ENCODE measurements at places on chromosomes 13 and 19.
A peak's percentile ranks its signal among the peaks of the same experiment; 100 is the strongest.

GRCh38 chr13:113137691-113138298 lies 15.2 kb downstream of the F10 start:
- DNase-seq = no peak

DNA sequence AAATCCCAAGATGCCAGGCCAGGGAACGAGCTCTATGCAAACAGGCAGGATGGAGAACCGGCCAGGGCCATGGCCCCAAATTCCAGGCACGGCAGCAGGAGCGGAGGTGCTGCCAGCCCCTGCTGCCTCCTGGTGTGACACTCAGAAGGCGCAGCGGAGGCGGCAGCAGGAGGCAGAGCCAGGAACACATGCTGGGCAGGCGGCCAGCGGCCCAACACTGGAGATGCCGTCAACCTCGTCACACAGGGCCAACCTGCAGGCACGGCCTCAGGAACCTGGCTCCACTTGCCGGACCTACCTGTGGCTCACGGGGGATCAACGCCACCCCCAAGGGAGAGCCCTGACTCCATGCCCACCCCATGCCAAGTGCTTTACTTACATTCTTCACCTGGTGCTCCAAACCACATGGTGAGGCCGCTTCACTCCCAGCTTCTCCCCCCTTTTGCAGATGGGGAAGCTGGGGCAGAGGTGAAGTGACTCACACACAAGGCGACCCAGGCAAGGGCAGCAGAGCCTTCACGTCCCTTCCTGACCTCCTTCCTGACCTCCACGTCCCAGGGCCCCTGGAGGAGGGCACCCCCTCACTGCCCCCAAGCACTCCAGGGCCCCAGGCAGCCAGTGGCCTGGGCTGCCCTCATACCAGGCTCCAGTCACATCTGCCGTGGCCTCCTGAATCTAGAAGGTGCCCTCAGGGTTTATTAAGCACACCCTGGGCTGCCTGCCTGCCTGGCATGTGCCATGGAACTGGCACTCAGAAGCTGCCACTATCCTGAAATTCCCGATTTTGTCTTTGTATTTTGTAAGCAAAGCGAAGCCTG lies 43.5 kb downstream of the GGACT start:
- no peak for DNase-seq

DNA sequence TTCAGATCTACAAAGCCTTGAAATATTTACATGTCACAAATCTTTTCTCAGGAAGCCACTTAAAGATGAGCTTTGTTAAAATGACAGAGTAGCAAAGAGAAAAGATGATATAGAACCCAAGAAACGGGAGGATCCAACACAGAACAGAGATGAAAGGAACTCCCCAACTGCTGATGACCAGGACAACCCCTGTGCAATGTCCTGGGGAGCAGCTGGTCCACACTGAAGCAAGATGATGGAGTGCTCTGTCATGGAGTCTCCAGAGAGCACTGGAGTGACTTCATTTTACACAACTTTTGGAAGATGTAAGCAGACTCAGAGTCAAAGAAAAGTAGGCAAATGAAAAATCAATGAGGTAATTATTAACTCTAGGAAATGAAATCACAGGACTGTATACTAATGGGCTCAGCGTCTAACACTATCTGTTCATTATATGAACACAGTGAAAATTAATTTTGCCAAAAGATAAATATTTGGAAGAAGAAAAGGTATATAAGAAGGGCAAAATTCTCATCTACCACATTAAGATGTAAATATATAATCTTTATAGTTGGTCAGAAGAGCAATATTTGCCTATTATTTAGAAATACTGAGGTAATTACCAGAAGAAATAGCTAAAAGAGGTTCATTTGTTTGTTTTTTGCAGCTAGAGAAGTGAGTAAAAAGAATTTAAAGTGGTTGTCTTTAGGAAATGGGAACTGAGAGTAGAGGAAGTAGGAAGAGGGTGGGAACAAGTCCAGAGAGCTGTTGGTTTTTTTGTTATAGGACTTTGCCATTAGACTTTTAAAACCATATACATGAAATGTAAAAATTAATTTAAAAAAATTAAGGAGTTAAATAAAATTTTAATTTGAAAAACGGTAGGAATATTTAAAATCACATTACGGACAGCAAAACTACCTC lies 30.5 kb downstream of the MTRF1 start:
- DNase-seq = no peak

DNA sequence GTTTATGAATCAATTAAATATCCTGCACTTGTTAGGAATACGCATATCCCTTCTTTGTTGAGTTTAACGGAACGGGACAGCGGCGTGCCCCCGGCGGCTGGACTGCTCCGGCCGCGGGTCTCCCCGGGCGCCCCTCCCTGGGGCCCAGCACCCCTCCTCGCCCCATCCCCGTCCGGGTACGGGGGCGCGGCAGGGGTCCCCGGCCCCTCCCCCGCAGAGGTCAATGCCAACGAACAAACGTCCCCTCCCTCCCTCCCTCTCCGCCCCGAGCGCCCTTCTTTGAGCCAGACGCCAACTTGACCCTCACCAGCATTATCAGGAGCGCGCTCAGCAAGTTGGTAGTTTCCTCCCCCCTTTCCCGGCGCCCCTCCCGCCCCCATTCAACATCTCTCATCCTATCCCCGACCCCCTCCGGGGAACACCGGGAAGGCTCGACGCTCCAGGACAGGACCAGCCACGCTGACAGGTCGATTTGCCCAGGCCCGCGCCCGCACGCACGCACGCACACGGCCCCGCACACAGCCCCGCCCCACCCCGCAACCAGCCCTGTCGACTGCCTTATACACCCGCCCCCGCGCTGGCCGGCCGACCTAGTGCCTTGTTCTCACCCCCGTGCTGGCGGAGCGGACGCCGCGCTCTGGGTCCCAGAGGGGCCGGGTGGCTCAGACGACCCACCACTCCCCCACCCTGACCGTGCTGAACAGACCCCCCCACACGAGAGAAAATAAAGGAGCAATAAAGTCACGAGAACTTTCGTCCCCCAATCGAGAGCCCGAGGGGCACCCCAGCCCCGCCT lies 5.0 kb downstream of the LYL1 start:
- DNase-seq = no peak

GRCh38 chr13:100540621-100541020 lies 48.0 kb downstream of the GGACT start:
- DNase-seq = no peak

DNA sequence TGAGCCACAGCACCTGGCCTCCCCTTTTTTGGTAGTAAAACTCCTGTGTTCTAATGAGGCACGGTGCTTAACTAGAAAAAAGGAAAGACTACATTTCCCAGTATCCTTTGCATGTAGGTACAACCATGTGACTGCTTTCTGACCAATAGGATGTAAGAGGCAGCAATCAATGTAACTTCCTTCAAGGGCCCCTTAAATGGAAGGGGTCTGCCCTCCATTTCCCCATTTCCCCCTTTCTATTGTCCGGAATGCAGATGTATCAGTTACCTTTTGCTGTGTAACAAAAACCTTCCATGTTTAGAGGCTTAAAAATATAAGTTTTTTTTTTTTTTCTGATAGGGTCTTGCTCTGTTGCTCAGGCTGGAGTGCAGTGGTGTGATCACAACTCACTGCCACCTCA lies 2.2 kb downstream of the GPR32 start:
- DNase-seq = no peak

- DNase-seq = peak; percentile 51
These were observed 2.8 kb downstream of the ZIC5 start for GRCh38 chr13:99968521-99969452.

GRCh38 chr19:55504252-55504603 lies 16.0 kb downstream of the SSC5D start:
- no peak for DNase-seq

GRCh38 chr19:52138983-52139251 lies 821 bp downstream of the ZNF616 start:
- no peak for DNase-seq

DNA sequence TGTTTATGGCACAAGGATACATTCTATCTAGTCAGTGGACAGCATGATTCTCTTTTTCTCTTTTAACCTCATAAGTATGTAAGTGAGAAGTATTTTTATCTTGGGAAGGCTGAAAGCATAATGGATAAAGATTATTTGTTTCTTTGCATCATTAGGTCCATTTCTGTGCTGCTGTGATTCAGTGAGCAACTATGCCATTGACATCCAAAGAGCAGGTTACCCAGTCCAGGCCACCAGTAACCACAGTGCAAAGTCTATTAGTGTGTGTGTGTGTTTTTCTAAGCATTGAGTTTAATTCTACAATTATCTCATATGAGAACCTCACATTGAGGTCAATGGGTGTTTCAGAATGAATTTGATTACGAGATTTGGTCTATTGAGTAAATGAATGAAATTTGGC lies 158.8 kb upstream of the DACH1 start:
- DNase-seq = no peak

DNA sequence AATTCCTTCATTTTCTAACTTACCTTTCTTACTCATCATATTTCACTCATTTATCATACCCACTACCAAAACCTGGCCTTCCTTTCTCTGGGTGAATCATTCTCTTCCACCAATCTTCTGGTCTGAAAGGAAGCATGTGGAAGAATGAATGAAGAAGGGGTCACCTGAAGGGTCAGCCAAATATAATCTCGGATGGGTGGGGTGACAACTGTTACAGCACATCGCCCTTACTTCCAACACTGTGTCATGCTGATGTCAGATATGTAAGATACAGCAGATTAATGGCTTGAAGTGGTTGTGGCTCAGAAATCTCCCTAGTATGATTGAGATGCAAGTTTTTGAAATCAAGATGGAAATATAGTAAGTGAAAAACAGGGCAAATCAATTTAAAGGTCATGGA lies 401.7 kb upstream of the HTR2A start:
- DNase-seq = no peak

DNA sequence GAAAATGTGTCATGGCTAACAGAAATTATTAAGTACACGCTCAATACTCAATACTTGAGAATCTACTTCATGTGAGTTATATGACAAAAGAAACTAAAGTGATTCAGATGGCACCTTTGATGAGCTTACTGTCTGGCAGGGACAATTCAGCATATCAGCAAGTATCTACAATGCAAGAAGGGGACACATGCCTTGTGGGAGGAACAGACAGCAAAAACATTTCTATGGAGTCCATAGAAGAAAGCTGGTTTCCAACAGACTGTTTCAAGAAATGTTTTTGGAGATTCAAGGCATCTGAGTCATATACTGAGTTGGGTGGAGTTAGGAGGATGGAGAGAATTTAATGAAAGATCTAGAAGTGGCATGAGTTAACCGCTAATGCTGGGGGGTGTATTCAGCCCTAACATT lies 54.7 kb downstream of the MBNL2 start:
- DNase-seq = no peak

- DNase-seq = no peak
These were observed 108.3 kb downstream of the SLITRK5 start for GRCh38 chr13:87779426-87779825.

- no peak for DNase-seq
These were observed 20.1 kb upstream of the MRI1 start for GRCh38 chr19:13744174-13744573.

DNA sequence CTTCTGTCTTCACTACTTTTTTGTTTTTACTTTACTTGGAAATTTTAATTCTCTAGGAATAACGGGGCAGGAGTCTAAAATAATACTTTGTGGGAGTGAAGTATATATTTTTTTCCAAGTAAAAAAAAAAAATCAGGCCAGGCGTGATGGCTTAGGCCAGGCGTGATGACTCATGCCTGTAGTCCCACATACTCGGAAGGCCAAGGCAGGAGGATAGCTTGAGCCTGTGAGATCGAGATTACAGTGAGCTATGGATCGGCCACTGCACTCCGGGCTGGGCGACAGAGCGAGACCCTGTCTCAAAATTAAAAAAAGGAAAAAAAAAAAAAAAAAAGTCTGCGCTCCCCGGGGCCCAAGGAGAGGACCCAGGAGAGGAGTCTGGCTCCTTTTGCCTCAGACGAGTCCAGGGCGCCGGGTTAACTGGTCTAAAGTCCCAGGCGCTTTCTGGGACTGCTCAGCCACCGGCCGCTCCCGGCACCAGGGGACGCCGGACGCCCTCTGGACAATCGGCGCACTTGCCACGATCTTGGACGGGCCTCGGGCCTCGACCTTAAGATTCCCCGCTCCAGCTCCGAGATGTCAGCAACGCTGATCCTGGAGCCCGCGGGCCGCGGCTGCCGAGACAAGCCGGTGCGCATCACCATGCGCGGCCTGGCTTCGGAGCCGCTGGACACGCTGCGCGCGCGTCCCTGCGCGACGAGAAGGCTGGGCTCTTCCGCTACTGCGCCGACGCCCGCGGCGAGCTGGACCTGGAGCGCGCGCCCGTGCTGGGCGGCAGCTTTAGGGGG lies 2.7 kb upstream of the ZFP82 start:
- no peak for DNase-seq

DNA sequence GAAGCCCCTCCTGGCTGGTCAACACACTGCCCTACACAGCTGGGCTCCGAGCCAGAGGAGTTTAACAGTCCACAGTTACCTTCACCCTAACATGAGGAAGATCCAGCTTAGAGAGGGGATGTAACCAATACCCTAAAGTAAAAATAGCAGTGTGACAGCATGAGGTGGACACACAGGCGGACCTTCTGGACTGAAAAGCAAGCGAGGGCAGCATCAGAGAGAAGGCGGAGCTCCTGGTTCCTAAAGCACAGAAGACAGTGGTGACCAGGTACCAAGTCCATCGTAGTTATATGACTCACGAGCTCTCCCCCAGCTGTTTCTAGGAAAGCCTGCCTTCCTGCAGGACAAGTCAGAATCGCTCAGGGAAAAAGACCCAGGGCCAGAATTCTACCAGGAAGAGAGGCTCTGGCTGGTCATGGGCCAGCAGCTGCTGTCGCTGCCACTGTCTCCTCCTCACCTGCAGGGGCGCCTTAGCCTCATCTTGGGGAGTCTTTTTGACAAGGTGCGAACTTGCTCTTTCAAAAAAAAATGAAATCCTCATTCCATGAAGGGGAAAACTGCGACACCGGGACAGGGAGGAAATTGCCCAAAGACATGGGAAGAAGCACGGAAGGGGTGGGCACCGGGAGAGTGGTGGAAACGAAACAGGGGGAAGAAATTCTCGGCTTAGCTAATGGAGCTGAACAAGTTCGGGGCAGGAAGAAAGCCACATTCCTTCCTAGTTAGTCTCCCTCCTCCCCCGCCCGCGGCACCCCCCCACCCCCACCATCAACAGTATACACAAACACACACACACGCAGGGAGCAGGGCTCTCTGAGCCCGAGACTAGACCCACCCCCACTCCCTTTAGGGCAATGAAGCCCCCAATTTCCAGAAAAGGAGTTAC lies 1.7 kb downstream of the ELL start:
- DNase-seq = peak; percentile 52

DNA sequence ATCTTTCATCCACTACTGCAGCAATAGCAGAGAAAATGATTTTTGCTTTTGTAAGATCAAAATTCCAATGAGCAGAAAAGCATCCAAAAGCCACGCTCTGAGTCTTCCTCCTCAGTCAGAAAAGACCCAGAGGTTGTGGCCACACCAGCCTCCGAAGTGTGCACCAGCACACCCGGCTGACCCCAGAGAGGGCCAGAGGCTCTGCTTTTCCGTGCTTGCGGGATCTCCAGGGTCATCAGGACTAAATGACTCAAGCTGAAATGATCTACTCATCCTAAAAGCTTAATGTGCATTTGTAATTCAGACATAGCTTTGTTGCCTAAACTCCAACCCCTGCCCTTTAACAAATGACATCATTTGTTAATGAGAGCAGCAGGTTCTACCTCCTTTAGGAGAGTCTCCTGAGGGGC lies 16.5 kb downstream of the RXFP2 start:
- DNase-seq = no peak

- DNase-seq = no peak
These were observed 619 bp downstream of the MEF2B start for GRCh38 chr19:19169236-19170052.
